Left kidney (tissue), 8 donors: ENCODE measurements at places on chromosomes 16 and 17. TPM values are rescaled to one million over a fixed set of nuclear protein-coding genes. Genes with fewer than 3 reads are reported as not detected.
A peak's percentile ranks its signal among the peaks of the same experiment; 100 is the strongest.

DNA sequence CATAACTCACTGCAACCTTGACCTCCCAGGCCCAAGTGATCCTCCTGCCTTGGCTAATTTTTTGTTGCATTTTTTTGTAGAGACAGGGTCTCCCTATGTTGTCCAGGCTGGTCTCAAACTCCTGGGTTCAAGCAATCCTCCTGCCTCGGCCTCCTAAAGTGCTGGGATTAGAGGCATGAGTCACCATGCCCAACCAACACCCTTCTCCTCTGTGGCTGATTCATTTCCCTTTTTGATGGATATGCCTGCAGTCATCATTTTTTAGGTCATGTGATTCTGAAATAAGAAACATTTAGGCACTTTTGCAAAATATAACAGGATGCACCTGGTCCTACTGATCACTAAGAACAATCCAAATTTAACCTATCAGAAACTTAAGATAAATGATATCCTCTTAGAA is 44.0 kb upstream of the YPEL2 start:
- DNase-seq: no peak

- no peak for DNase-seq
Measured at GRCh38 chr16:87003414-87003755, 313.8 kb downstream of the C16orf95 start.

DNA sequence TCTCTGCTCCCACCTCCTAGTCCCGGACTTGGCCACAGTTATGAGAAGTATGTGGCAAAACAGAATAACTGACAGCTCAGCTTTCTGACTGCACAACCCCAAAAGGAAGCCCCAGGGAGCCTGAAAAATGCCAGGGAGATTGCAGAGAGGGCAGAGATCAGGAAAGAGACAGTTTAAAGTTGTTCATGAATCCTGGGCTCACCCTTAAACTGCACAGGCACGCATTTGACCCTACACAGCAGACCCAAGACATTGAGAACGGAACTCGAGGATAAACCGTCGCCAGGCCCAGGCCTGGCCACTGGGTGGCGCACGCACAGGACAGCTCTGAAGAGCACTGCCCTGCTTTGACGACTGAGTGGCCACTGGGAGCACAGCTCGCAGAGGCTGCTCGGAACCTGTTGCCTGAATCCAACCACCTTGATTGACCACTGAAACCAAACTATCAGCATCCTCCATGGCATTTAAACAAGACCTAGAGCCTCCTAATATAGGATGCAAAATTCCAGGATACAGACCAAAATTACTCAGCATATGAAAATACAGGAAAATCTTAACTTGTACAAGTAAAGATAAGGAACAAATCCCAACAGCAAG is 114.0 kb downstream of the C16orf95 start:
- DNase-seq: peak; percentile 61

DNA sequence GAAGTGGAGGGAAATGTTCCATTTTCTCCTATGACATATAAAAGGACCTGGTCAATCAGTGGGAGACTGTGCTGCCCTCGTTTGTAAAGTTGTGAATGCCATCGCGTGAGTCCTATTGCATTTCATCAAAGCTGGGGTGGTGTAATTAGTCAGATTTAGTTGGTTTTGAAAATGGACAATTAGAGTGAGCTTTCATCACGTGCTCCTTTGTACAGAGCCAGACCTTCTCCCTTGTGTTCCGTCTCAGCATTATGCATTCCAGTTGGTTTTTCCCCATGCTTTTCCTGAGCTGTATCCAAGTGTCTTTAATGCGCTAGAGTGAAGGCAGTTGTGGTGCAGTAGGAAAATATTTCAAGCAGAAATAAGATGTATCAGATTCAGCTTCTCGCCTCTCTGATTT is 10.4 kb downstream of the SEC14L1 start:
- no peak for DNase-seq

DNA sequence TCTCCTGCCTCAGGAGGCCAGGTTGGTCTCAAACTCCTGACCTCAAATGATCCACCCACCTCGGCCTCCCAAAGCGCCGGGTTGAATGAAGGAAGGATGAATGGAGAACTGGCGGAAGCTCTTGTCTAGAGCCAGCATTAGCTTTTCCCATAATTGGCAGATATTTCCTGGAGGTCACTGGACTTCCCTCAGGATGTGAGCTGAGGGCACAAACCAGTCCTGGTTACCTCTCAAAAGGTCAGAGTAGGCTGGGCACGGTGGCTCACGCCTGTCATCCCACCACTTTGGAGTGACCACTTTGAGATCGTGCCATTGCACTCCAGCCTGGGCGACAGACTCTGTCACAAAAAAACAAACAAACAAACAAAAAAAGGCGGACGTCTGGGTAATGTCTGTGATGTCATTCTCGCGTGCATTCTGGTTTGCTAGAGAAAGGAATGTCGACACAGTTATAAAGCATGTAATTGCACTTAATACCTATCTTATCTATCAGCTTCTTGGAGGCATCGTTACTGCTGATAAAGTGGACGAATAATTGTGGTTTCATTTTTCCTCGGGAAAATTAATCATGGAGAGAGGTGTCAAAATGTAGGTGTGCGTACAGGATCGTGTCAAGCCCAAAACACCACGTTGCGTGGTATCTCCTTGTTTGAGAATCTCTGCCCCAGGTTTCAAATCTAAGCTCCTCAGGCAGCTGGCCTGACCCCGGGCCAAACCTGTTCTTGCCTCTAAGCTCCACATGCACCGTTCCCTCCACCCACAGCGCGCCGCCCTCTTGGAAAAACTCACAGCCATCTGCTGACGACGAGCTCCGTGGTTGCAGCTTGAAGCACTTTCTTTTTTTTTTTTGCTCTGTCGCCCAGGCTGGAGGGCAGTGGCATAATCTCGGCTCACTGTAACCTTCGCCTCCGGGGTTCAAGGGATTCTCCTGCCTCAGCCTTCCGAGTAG is 6.4 kb upstream of the CRK start:
- DNase-seq: no peak

GRCh38 chr17:34909040-34909439 is 52.2 kb downstream of the CCT6B start:
- no peak for DNase-seq

- no peak for DNase-seq
Measured at GRCh38 chr17:39750131-39751015, 12.6 kb downstream of the GRB7 start.

GRCh38 chr16:66947302-66948065 is 12.2 kb downstream of the CES2 start:
- DNase-seq: peak; percentile 88

- DNase-seq: no peak
Measured at GRCh38 chr16:89371968-89372634, 118.3 kb downstream of the ANKRD11 start.

DNA sequence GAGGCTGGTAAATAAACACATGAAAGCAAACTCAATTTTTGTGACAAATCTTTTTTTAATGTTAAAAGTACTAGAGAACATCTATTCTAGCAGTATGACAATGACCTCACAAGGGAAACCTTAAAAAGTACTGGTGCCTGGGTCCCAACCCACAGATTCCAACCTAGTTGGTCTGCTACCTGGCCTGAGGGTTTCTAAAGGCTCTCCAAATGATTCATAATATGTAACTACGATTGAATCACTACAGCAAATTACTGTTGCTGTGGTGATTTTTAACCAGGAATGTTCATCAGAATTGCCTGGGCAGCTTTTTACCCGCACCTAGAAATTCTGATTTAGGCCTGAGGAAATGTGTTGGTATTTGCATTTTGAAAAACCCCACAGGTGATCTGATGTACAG is 26.1 kb downstream of the CDR2 start:
- DNase-seq: no peak

GRCh38 chr17:28514561-28515002 is 8.4 kb downstream of the FOXN1 start:
- no peak for DNase-seq

GRCh38 chr16:72989579-72990551 is 58.1 kb downstream of the ZFHX3 start:
- no peak for DNase-seq

GRCh38 chr16:58306327-58306726 is 11.5 kb upstream of the PRSS54 start:
- DNase-seq: no peak

DNA sequence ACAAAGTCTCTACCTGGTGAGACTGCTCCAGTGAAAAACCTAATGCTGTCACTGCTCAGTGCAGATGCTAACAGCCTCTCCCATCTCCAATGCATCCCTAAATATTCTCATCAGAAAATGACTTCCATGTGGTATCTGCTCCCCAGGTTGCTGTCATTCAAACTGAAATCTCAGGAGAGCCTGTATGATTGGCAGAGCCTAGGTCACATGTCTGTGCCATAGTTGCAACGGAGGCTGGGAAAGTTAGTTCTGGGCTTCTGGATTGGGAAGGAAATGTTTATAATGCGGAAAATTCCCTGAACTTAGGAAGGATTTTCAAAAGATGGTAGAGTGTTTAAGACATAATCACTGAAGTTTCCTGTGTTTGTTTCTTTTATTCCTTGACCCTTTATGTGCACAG is 206.4 kb upstream of the ZKSCAN2 start:
- DNase-seq: no peak

DNA sequence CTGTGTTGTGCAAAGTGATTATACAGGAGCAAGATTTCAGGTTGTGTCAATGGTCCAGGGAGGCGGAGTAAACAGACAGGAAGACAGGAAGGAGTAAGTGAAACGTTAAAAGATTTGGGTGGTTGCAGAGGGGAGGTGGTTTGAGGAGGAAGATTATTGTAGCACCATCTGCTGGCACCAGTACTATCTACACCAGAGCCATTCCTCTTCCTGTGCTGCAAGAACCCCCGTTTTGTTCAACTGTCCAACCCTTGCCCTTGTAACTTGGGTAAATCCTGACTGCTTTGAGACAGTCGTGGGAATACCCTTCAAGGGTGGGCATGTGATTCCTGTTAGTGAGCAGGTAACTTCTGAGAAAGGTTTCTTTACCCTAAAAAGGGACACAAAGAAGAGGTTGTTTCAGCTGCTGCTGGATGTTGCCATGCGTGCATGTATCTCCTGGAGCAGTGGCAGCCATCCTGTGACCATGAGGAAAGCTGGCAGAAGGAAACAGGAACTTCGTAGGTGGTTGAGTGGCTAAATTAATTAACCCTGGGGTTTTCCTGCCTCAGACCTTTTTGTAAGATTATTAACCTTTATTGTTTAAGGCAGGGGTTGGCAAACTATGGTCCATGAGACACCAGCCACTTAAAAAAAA is 124.1 kb downstream of the PRKCA start:
- no peak for DNase-seq

DNA sequence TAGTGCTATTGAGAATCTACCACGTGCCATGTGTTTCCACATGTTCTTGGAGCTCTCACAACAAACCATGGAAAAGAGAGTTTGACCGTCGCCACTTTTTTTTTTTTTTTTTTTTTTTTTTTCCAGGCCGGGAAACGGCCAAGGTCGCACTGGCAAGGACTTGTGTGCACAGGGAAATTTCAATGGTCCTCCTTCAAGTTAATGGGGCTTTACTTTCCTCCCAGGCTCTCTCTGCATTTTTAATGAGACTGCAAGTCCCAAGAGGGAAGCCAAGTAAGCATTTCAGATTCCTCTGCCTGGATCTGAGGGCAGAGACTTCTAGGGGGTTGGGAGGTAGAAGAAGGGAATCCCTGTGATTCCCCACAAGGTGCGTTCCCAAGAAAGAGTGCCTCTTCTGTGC is 94.7 kb upstream of the MPHOSPH6 start:
- peak; percentile 19 for DNase-seq

- peak; percentile 91 for DNase-seq
Measured at GRCh38 chr17:44014437-44015172, at the start of gene TMEM101. Gene TMEM101 (minus strand): TSS chr17:44014963. CDS start chr17:44014952, 11 bp downstream.

GRCh38 chr16:57510016-57510871 is 24.0 kb upstream of the DOK4 start:
- no peak for DNase-seq

DNA sequence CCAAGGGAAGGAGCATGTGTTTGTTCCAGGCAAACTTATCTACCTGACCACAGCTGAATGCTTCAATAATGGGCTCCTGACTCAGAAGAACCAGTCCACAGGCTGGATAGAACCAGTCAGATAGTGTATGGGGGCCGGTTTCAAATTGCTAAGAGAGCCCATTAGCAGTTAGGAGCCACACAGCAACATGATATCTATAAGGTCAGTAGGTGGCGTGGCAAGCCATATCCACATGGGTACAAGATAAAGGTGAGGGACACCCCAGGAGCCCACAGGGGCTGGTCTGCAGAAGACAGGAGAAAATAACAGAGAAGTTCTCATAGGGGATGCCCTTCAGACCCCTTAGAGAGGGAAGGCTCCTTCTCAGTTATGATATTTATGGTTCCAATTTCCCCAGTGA is 31.6 kb upstream of the CDRT15 start:
- no peak for DNase-seq

DNA sequence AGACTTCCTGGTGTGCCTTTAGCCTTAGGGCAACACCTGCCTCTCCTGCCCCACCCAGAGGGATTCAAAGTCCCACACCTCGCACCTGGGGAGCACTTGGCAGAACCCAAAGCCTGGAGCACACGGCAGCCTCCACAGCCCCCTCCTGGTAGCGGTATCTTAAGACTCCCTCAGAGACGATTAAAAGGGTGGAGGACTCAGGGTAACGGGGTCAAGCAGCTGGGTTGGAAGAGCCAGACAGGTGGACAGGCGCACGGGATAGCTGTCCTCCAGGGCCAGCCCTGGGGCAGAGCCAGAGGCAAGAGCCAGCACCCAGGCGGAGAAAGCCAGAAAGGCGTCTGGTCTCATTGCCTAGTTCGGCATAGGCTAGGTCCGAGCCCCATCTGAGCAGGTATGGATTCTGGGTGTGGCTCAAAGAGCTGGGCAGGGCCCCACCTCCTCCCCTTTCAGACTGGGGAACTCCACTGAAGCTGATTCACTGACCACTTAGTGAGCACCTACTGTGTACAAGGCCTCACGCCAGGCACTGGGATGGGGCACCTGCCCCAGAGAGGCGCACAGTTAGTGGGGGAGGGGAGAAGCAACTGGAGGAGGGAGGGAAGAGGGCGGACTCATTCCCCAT is 55.0 kb upstream of the MEAK7 start:
- no peak for DNase-seq

Gene RAB37
- polyA plus RNA-seq: 6.6 TPM

Gene ZDHHC1
- 11.5 TPM for polyA plus RNA-seq

Gene LDHD
- 4.1 TPM for polyA plus RNA-seq

Gene NPIPB9
- polyA plus RNA-seq: 4.5 TPM

Gene CFAP52
- 5.1 TPM for polyA plus RNA-seq

Gene GDPD1
- polyA plus RNA-seq: 12.5 TPM

Gene TADA2A
- polyA plus RNA-seq: 28.9 TPM

Gene SPIRE2
- polyA plus RNA-seq: 15.7 TPM
